ENCODE measurements at places on chromosomes 11 and 22.

- no peak for DNase-seq
Measured at GRCh38 chr11:64065712-64066111, 30.0 kb downstream of the FLRT1 start.

DNA sequence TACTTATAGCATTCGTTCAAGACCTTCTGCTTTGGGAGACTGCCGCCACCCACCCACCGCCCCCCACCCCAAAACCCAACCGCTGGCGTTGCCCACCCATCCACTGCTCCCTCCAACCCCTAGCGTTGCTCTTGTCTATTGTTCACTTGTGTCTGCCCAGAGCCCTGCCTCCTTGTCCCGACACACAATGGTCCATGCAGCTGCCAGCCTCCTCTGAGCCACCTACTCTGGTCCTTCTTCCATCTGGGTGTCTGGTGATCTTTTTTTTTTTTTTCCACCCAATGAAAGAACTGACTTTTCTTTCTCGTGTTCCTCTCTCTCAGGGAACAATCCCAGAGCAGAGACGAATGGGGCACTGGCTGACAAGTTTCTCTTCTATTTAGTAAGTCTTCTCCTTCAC lies 256.0 kb upstream of the SESN3 start:
- no peak for DNase-seq

GRCh38 chr11:125055107-125055715 lies 7.9 kb upstream of the SLC37A2 start:
- DNase-seq: no peak

- DNase-seq: no peak
Measured at GRCh38 chr22:37692627-37693285, 4.1 kb upstream of the TRIOBP start.

DNA sequence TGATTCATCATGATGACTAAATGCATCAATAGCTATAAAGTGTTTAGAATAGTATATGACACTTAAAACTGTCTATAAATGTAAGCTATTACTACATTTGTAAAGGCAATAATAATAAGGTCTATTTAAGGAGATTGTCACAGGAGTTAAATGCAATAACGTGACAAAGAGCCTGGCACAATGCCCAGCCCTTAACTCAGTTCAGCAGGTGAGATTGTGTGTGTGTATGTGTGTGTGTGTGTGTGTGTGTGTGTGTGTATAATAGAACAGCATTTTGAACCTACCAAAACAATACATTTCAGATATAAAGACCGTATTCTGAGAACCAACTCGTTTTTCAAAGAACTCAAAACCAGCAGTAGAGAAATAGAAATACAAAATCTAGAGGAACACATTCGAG lies 177.5 kb downstream of the MYO18B start:
- no peak for DNase-seq

GRCh38 chr22:48536541-48537342 lies 1290.9 kb downstream of the BRD1 start:
- DNase-seq: peak; percentile 65

DNA sequence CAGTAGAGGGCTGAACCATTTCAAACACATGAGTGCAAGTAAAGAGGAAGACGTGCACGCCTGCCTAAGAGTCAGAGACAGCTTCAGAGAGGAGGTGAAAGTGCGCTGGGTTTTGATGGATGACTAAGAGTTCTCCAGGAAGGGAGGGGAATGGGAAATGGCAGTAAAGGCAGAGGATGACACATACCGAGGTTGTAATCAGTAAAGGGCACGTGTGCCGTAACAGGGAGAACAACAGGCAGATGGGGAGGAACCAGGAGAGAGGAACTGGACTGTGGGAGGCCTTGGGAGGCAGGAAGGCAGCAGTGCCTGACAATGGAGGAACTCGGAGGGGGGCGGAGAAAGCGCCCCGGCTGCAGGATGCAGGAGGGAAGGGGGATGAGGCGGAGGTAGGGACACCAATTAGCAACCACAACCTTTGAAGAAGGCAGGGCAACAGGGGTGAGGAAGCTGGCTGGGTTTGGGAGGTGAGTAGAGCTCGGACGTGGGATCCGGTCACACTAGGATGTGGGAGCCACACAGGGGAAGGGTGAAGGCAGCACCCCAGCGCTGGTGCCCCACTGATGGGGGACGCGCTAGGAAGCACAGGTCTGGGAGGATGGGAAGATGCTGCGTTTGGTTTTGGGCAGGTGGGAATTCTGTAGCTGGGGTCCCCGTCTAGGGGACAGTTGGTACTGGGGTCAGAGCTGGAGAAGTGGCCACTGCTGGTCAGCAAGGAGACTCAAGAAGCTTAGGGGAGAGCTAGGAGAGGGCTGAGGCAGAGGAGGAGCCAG lies 67.4 kb downstream of the SCUBE1 start:
- DNase-seq: no peak

GRCh38 chr22:38036392-38037062 lies 20.7 kb upstream of the PICK1 start:
- no peak for DNase-seq

- no peak for DNase-seq
Measured at GRCh38 chr11:574632-575312, 1.5 kb upstream of the PHRF1 start.

- DNase-seq: peak; percentile 48
Measured at GRCh38 chr11:133118563-133119268, 413.6 kb downstream of the OPCML start.

DNA sequence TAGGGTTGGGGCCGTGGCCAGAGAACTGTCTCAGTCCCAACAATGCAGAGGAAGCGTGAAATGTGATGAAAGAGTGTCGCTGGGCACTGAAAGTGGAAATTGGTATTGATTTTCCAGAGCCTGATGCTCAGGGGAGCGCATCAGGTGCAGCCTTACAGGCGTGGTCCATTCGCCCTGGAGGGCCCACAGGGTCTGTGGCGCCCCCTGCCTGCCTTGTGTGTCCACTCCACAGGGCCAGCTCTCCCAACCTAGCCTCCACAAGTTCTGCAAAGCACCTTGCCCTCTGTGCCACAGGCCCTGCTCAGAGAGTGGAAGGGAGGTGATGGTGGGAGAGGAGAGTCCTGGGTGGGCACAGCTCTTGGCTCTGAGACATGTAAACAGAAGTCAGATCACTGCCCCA lies 54.9 kb upstream of the LMO1 start:
- DNase-seq: no peak

GRCh38 chr22:25051073-25051472 lies 98.6 kb downstream of the KIAA1671 start:
- no peak for DNase-seq

DNA sequence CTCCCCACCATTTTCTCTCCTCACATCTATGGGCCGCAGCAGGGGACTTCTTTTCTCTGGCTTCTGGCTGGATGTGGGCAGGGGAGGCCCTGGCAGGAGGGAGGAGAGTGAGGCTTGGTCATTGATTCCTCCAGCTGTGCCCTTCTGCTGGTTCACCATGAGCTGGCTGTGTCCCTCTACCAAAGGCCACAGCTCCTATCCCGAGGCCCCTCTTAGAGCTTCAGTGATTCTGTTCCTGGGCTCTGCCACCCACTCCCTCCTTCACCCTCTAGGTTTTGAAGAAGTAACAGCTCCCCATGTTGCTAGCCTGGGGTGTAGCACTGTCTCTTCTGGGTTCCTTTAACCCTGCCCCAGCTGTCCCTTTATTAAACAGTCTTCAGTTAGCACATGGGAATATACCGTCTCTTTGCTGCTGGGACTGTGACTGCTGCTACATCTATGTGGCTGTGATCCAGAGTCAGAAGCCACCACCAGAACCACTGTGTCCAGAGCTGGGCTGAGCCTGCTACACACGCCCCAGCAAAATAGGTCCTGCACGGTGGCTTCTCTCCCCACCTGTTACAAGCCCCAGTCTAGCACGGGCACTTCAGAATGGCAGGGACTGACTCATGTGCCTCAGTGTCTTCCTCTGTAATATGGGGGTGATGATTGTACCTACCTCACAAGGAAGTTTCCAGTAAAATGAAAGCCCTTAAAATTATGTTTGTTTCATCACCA lies 578 bp upstream of the PARVG start:
- DNase-seq: no peak

GRCh38 chr11:58286249-58286648 lies 18.2 kb upstream of the OR10W1 start:
- no peak for DNase-seq

DNA sequence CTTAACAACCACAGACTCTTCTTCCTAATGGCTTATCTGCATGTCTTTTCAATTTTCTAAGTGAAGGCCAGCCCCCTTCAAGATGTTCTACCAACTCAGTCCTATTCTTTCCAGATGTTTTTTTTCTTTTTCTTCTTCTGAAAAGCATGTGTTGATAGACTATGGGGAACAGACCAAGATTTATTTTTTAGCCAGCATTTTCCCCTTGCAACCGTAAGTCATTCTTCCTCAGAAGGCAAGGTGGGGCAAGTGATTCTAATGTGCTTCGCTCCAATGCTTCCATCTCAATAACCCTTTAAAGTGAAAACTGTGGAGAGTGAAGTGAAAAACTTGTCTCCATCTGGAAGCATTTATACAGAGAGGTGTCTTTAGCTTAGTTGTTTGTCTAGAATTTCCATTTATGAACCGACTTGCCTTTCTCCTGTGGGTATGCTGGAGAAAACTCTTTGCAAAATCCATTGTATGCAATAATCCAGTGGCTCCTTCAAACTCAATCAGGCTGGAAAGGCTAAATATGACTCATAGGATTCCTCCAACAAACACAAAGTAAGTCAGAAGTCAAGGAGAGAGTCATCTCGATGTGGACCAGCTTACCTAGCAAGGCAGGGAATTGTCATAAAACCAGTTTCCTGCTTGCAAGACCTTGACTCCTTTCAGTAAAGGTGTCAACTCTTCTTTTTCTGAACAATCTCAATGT lies 83.7 kb downstream of the MAML2 start:
- DNase-seq: no peak

DNA sequence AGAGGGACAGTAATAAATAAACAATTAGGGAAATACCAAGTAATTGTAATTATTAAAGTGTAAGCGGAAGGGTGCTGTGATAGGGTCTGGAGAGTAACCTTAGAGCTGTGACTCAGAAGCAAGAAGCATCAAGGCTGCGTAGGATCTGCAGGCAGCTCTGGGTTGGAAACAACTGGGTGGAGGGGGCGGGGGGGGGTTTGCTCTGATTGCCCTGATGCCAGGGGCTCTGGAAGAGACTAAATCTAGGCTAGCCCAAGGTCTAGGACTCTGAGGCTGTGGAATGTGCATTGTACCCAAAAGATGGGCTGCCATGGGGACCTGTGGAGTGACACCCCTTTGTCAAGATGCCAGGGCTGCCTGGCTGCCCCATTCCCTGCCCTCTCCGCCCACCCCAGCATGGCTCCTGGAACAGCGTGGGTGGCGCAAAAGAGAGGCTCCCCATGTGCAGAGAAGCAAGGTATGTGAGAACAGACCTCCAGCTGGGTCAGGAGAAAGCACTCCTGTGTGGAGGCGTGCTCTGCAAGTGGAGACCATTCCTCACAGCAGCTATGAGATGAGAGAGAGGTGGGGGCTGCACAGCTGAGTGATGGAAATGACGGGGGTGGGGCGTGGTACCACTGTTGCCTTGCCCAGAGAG lies 101.1 kb upstream of the CRYBB3 start:
- DNase-seq: no peak

GRCh38 chr11:126317432-126317755 lies 13.5 kb downstream of the DCPS start:
- DNase-seq: no peak

DNA sequence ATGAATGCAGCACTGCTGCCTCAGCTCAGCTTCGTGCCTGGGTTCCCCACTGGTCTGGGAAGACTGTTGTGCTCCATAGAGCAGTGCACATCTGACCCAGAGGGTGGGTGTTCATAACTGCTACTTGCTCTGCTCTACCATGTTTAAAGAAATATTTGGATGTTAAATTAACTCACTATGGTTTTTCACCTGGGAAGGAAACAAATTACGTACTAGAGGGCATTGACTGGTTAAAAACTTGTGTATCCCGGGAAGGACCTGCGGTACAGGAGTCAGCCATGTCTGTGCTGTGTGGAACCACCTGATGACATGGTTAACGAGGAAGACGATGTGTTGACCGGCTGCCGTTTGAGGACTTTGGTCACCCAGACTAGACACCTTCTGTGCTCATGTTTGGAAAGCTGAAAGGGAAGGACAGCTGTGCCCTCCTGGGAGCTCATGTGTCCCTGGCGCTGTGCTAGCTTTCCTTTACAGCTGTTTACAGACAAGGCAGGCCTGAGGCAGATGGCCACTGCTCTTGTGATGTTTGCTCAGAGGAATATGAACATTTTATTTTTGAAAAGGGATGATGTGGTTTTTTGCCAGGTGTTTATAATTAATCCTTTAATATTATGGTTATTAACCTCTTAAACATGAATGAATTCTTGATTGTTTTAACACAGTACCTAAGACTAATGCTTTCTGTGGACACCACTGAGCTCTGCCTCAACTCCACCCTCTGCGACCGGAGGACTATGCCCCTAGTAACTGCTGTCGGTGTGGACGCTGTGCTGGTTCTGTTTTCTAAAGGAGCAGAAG lies 14.3 kb upstream of the AIFM3 start:
- DNase-seq: no peak

DNA sequence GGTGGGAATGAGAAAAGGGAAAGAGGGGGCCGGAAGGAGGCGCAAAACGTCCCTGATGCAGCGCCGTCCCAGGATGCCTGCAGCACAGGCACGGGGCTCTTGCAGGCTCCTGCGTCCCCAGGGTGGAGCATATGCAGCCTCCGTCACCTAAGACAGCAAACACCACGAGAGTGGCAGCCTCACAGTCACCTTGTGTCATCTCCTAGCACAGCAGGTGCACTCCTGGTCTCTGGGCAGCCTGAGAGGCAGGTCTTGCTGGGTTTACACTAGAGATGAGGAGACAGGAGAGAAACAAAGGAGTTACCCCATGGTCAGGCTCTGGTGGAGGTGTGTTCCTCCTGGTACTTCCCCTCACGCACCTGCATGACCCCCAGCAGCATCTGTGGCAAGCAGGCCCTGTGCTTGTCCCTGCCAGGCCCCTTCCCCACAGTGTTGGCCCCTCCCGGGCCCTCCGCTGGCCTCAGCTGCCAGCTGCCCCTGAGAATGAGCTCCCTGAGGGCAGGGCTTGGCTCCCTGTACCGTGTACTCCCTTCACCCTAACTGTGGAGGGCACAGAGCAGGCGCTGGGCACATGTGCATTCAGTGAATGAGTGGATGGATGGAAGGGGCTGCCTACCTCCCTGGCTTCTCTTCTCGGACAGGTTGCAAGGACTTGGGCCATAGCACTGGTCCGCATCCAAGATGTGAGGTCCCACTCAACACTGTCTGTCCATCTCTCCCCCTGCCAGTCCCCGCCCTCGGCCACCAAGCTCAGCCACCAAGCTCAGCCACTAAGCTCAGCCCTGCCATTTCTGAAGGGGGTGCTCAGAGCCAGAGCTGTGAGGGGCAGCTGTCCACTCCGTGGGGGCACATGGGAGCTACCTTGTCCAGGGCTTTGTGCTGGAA lies 988.6 kb downstream of the BRD1 start:
- DNase-seq: no peak

- no peak for DNase-seq
Measured at GRCh38 chr22:24376586-24376985, 50.8 kb upstream of the ADORA2A start.

DNA sequence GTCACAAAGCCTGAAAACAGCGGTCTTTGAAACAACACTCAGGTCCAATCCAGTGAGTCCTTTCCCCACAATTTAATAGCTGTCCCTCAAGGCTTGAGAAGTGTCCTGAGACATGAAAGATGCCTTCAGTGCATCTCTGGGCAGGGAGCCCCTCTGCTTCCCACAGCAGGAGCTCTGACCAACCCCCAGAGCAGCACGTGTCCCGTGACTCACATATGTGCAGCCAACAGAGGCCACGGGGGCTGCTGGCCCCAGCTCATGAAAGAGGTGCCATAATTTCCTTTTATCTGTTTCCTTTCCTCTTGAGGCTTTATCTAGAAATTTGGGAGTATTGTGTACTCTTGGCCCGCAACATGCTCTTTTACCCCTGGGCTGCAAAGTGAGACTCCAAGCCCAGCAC lies 33.2 kb upstream of the LMO1 start:
- no peak for DNase-seq

GRCh38 chr22:49015459-49015858 lies 812.2 kb downstream of the BRD1 start:
- no peak for DNase-seq

Data from occipital lobe (tissue), 3 donors.